RKO (cell line): ENCODE measurements at places on chromosomes 1 and 21.
A peak's percentile ranks its signal among the peaks of the same experiment; 100 is the strongest.

GRCh38 chr21:35138665-35139381 is 89.7 kb upstream of the RUNX1 start:
- DNase-seq, result peak; percentile 26

DNA sequence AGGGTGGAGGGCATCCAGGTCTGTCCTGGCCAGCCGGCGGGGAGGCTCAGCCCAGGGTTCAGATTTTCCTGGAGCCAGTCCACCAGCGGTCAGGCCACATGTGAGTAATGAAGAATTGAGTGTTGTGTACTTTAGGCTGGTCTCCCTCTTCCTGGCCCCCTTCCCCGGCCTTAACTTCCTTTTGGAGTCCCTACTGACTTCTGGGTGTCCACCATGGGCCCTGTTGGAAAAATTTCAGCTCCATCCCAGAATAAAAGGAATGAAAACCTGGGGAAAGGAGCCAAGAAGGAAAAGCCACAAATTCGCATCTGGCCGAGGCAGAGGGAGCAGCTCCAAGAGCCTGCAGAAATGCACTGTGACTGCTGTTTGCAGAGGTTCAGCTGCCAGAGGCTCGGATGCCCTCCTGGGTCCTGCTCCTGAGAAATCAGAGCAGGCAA is 35.5 kb upstream of the HHAT start:
- no peak for DNase-seq

DNA sequence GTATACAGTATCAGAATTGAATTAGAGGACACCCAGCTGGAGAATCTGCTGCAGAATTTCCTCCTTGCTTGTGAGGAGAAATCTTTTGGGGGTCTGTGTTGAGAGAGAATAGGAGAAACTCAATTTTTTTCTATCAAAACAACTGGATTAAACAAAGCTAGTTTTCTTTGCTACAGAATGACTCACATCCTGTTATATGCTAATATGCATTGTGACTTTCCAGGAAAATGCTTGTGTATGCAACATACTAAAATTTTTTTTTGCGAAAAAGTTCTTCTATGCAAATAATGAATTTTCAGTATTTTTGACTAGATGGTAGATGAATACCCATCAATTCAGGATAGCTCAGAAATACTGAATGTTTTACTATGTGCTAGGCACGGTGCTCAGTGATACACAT is 2.2 kb downstream of the VAMP4 start:
- DNase-seq, result peak; percentile 53

- no peak for DNase-seq
Observed at GRCh38 chr1:53060579-53060978, 1.4 kb upstream of the PODN start.

DNA sequence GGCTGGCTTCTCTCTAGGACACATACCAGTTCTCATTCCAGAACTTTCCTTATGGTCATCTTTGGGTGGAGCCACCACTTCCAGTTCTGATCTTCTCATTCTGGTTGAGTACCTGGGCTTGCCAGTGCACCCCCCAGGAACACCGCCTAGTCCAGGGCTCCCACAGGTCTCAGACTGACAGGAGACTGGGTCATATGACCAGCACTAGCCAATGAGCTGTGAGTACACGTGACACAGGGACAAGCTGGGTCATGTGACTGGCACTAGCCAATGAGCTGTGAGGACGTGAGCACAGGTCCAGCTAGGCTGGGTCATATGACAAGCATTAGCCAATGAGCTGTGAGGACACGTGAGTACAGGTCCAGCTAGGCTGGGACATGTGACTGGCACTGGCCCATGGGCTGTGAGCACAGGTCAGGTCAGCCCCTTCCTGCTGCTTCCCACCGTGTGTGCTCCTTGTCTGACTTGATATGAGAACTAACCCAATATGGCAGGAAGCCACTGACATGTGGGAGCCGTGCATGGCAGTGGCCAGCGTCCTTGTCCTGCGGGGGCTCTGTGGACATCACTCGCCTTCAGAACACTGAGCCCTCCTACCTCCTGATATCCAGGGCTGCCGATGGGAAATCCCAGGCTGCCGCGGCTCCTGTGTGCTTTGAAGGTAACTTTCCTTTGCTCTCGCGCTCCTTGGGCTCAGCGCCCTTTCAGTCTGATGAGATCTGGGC is 22.7 kb downstream of the KRTAP10-1 start:
- DNase-seq, result peak; percentile 96
